Tongue (tissue), 3 donors: ENCODE measurements at places on chromosomes 3 and 15. TPM values are rescaled to one million over a fixed set of nuclear protein-coding genes. Genes with fewer than 3 reads are reported as not detected.
A peak's percentile ranks its signal among the peaks of the same experiment; 100 is the strongest.

Gene KLF15
- 12.1 TPM for total RNA-seq

Gene PLSCR2
- not detected for total RNA-seq

Gene SLC15A2
- total RNA-seq = 18.2 TPM

DNA sequence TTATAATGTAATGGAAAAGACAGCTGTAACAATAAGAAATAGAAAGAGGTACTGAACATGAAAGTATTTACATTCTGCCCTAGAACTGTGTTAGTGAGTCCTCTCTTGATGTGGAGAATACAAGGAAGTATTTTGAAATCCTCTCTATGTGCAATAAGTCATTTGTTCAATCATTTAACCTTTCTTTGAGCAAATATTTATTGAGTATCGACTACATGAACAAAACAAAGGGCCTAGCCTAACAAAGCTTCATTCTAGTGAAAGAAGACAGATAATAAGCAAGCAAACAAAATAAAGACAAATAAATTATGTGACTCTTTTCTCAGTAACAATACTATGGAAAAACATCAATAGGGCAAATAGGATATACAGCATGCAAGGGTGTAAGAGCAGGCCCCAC lies 354.9 kb upstream of the ATP11B start:
- no peak for DNase-seq

DNA sequence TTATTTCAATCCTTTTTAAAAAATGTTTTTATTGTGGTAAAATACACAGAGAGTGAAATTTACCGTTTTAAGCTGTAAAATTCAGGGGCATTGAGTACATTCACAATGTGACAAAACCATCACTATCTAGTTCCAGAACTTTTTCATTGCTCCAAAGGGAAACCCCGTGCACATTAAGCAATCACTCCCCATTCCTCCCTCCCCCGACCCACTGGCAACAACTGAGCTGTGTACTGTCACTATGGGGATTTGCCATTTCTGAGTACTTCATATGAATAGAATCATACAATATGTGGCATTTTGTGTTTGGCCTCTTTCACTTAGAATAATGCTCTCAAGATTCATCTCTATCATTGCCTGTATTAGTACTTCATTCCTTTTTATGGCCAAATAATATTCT lies 45.5 kb upstream of the BOC start:
- no peak for DNase-seq

GRCh38 chr15:40162552-40162951 lies 1.7 kb downstream of the BUB1B start:
- DNase-seq = no peak

- peak; percentile 60 for DNase-seq
These were observed 5.2 kb downstream of the CAPN3 start for GRCh38 chr15:42364529-42364928.

DNA sequence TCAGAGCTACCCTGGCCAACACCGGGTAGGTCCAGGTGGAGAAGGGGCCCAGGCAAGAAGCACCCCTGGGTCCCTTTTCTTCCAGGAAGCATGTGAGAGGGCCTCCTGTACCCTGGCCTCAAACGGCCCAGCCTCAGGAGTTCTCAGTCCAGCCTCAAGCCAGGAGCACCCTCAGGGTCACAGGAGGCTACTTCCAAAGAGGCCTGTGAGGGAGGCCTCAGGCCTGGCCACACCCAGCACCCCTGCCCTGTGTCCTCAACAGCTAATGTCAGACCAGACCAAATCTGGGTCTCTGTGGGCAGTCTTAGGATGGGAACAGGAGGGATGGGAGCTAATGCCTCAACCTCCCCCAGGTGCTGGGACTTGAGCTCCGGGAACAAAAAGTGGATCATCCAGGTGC lies 23.5 kb downstream of the PTH1R start:
- no peak for DNase-seq

- no peak for DNase-seq
These were observed 630.4 kb downstream of the CADM2 start for GRCh38 chr3:85589145-85589544.

- no peak for DNase-seq
These were observed 144.2 kb upstream of the ANKRD28 start for GRCh38 chr3:15941958-15942357.

DNA sequence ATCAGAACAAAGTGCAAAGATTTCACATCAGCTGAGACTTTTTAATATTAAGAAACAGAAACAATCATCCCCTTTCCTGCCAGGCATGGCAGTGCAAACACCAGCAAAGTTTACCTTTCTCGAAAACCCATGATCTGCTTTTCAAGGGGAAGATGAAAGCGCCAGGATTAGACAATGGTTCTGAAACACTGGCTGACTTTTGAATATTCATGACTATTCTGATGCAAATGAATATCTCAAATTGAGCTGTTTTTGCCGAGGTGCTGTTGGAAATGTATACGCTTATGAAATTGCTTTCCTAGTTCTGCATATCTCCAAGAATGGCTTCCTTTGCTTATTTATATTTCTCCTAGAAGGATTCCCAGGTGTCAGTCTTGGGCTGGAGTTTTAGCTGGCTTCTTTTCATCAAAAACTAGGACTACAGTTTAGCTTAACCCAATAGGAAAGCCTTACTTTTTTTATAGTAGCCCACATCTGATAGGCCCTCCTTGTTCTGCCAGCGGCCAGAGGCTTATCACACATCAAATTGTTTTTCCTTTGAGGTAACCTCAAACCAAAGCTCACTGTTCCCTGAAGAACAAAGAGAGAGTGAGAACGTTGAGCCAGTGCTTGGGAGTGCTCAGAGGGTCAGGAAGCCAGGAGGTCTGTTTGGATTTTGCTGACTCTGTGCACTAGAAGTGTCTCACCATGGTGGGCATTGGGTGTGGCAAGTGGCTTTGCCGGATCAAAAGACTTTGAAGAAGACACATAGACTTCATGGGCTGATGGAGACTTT lies 74.0 kb upstream of the PLCL2 start:
- DNase-seq = no peak

- no peak for DNase-seq
These were observed 6.3 kb downstream of the ANPEP start for GRCh38 chr15:89808160-89808870.

DNA sequence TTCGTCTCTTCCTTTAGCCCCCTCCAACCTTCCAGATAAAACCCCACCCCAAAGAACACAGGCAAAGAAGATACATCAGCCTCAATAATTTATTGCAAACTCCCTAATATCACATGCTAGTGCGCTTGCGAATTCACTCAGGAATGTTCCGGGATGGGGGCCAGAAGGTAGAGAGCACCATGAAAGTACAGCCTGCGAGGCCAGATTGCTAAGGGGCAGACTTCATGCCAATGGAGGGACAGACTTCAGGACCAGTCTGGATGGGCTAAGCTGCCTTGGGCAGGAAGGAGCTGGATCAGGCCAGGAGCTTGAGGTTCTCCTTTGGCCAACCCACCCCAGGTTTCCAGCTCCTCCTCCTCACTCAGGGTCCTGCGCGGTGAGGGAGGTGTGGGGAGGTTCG lies 13.4 kb downstream of the CIDEC start:
- DNase-seq = no peak

DNA sequence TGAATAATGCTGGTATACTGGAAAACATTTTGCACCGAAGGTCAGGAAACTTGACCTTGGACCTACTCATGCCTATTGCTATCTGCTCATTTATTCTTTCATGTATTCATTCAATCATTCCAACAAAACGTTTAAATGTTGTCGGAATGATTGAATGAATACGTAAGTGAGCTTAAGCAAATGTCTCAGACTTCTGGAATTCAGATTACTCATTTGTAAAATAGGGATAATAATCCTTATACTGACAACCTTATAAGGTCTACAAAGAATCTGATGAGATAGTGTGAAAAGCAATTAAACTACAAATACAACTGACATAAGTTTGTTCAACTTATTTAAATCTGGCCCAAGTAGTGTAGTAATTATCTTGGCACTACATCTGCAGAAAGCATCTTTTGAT lies 288.7 kb downstream of the WDR72 start:
- no peak for DNase-seq

GRCh38 chr3:14861031-14861430 lies 42.3 kb downstream of the FGD5 start:
- no peak for DNase-seq

DNA sequence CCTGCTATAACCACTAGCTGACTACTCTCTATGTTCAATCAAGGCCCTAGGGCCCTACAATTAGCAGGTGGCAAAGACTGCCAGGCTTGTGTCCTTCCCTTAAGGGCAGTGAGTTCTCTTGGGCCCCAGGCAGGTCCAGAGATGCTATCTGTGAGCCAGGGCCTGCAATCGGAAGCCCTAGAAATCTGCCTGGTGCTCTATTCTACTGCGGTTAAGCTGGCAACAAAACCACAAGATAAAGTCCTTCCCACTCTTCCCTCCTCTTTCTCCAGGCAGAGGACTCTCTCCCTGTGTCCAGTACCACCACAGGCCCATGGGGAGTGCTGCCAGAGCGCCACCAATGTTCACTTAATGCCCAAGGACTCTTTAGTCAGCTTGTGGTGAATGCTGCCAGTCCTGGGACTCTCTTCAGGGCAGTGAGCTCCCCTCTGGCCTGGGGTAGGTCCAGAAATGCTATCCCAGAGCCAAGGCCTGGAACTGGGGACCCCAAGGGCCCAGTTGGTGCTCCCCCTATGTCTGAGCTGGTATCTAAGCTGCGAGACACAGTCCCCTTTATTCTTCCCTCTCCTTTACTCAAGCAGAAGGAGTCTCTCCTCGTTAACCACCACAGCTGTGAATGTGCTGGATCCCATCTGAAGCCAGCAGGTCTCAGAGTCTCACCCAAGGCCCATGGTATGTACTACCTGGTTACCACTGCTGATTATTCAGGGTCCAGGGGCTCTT lies 34.7 kb downstream of the XXYLT1 start:
- no peak for DNase-seq
